Epithelial cell of proximal tubule (primary cell): ENCODE measurements at places on chromosomes 11 and 22.

DNA sequence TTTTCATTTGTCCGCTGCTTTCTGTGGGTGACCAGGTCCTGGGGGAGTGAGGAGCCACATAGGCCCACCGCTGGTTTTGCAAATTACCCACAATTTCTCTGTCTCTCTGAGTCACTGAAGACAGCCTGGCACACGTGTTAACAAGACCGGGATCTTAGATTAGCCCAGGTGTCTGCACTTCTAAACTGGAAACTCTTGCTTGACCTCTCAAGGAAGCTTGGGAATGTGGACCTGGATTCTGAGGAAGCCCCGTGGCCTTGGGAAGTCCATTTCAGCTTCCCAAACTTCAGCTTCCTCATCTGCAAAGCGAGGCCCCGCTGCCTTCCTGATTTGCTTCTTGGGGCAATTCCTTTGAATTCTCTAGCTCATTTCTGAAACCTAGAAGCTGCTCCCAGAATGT is 119.9 kb downstream of the KIAA1671 start:
- DNase-seq, result no peak

DNA sequence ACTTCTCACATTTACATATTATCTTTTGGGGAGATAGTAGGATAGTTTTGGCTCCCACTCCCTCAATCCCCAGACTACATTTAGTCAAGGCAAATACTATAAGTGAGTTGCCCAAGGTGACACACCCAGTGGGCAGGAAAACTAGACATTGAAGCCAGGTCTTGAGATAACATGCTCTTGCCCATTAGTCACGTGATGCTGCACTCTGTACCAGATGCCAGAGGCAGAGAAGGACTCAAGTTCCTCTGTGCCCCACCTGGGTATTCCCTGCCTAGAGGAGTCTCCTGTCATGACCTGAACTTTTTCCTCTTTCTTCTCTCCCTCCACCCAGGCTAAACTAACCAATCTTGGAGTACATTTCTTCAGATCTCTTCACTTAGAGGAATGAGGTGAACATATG is 484.9 kb downstream of the BUD13 start:
- DNase-seq, result no peak

- DNase-seq, result no peak
Measured at GRCh38 chr11:44987506-44987905, 36.8 kb upstream of the TP53I11 start.

DNA sequence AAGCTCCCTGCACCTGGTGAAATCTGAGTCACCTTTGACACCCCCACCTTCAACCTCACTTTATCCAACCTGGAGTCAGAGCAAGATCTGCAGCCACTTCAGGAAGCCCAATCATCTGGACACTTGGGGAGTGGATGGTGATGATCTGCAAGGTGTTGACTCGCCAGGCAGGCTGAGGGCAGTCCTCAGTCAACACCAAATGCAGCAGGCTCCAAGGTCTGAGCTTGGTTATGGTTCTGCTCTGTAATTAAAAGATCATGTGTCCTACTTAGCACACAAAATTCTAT is 446.9 kb downstream of the BRD1 start:
- no peak for DNase-seq

- no peak for DNase-seq
Measured at GRCh38 chr22:46861468-46862367, 99.3 kb downstream of the TBC1D22A start.

GRCh38 chr11:17720796-17721171 is 1.4 kb downstream of the MYOD1 start:
- DNase-seq, result no peak

GRCh38 chr11:29063630-29064361 is 953.0 kb downstream of the KCNA4 start:
- no peak for DNase-seq

- DNase-seq, result no peak
Measured at GRCh38 chr11:59254286-59254685, 41.6 kb upstream of the MPEG1 start.

GRCh38 chr11:134623711-134624110 is 211.7 kb upstream of the B3GAT1 start:
- no peak for DNase-seq

GRCh38 chr22:24580276-24580675 is 12.6 kb downstream of the LRRC75B start:
- DNase-seq, result no peak

- DNase-seq, result no peak
Measured at GRCh38 chr11:18294862-18295261, 27.1 kb downstream of the HPS5 start.

GRCh38 chr11:9014826-9015225 is 11.0 kb upstream of the NRIP3 start:
- no peak for DNase-seq
